ENCODE measurements at places on chromosomes 5 and 9.

- DNase-seq = no peak
Observed at GRCh38 chr5:74342948-74343682, 297.4 kb downstream of the ENC1 start.

GRCh38 chr9:9124616-9125015 is 1325.0 kb upstream of the DMAC1 start:
- DNase-seq = no peak

GRCh38 chr9:131485728-131486422 is 16.8 kb upstream of the POMT1 start:
- no peak for DNase-seq

DNA sequence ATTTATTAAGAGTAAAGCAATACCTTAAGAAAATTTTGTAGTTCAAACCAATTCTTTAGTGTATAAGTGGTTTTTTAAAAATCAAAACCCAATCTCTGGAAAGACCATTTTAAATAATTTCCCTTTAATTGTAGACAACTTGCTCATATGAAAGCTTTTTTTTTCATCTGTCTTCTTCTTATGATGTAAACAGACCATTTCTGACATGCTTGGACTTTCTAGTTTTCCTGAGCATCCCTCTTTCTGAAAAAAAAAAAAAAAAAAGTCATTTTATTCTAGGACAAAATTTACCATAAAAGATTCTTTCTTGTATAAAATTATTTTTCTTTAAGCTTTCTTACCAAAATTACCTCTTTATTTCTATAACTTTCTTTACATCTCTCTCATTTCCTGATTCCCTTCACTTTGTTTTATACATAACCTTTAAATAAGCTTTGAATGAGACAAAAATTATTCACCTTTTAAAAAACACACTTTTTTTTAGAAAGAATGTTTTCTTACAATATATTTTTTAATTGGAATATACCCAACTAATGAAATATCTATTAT is 67.5 kb downstream of the COL15A1 start:
- DNase-seq = no peak

DNA sequence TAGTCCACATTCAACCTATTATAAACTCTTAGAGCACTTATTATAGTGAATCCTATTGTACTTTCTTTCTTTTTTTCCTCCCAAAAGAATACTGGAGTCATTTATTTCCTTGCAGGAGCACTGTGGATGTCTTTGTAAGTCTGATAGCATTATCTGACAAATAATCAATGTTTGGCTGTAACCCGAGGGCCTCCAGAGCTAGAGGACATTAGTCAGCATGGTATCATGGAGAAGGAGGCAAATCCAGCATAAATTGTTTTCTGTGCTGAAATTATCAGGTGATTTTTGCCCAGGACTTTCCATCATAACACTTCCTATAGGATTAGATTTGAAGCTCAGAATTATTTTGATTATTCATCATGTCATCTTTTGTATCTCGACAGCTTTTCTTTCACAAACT is 551.0 kb downstream of the ZNF608 start:
- DNase-seq = no peak

DNA sequence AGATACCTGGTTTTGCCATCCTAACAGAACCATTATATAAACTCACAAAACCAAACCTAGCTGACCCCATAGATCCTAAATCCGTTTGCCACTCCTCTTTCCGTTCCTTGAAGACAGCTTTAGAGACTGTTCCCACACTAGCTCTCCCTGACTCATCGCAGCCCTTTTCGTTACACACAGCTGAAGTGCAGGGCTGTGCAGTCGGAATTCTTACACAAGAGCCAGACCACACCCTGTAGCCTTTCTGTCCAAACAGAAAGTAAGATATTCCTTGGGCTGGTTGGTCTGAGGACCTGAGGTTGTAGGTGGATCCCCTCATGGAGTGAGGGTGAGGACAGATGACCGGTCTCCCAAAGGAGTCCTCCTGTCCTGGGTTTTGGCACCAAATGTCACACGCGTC is 56.7 kb upstream of the NAA35 start:
- no peak for DNase-seq

DNA sequence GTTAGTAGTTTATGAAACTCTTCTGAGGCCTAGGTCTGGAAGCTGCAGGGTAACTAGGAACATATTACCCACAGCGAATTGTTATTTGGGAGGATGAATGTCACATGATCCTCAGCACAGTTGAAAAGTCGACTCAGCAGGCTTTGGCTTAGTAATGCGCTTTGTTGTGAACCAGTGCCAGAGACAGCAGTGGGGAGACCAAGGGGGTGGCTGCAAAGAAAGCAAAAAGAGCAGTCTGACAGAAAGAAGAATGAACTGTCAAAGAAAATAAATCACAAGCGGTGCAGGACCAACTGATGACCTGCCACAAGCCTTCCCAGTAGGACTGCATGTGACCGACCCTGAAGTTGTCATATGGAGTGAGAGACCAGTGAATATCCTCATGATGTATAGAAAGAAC is 170.0 kb downstream of the CCDC171 start:
- DNase-seq = no peak

DNA sequence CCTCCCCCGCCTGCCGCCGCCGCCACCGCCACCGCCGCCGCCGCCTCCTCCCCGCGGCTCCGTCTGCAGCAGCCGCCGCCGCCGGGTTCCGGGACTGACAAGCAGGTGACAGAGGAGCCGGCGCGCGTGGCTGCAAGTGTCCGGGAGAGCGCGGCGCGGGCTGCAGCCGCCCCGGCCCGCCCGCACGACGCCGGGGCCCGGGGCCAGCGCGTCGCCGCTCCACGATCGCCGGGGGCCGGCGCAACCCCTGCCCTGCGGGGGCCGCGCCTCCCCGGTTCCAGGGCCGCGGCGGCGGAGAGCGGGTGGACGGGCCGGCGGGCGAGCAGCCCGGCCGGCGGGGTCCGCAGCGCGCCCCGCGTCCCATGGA is 343 bp downstream of the LMX1B start:
- DNase-seq = no peak

GRCh38 chr5:171599411-171599810 is 180.0 kb downstream of the FGF18 start:
- DNase-seq = no peak

- DNase-seq = no peak
Observed at GRCh38 chr9:134617246-134617645, 24.4 kb upstream of the COL5A1 start.

Measured in activated CD8-positive, alpha-beta memory T cell treated with anti-CD3 and anti-CD28 coated beads for 4 hours (primary cell).